ENCODE measurements at places on chromosomes 1 and 21. TPM values are rescaled to one million over a fixed set of nuclear protein-coding genes. Genes with fewer than 3 reads are reported as not detected.

ANKRD35 gene
- 0.12 TPM for total RNA-seq

HRNR gene
- under 0.01 TPM for total RNA-seq

CTSS gene
- total RNA-seq: 39.2 TPM

ITLN2 gene
- total RNA-seq: not detected

INPP5B gene
- total RNA-seq: 14.1 TPM

KMO gene
- 1.3 TPM for total RNA-seq

KIF17 gene
- total RNA-seq: not detected

CASQ2 gene
- not detected for total RNA-seq

LCE2A gene
- total RNA-seq: not detected

- DNase-seq: no peak
Measured at GRCh38 chr1:61368876-61369275, 286.5 kb downstream of the NFIA start.

- DNase-seq: no peak
Measured at GRCh38 chr1:246629030-246629429, 62.8 kb downstream of the CNST start.

DNA sequence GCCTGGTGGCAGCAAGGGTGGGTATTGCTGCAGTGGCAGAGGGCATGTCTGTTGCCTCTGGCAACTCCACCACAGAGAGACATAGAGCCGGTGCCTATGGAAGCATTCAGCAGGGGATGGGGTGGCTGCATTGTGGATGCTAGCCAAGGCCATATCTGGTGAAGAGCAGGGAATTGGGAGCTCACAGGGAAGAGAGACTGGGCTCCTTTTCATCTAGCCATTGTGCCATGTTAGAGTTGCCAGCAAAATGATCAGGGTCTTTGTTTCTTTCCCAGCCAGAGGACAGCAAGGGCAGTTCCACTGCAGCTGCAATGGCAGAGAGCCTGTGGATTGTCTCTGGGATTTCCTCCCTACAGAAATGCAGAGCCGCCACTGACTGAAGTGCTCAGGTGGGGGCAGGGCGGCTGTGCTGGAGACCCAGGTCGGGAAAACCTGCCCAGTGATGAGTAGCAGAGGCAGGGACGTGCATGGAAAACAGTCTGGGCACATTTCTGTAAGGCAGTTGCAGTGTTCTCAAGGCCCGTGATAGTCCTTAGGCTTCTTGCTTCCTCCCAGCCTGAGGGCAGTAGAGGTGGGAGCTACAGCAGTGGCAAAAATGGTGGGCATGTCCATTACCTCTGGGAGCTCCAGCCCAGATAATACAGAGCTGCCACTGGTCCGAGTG, 40.2 kb upstream of the CYP4X1 start:
- DNase-seq: no peak

DNA sequence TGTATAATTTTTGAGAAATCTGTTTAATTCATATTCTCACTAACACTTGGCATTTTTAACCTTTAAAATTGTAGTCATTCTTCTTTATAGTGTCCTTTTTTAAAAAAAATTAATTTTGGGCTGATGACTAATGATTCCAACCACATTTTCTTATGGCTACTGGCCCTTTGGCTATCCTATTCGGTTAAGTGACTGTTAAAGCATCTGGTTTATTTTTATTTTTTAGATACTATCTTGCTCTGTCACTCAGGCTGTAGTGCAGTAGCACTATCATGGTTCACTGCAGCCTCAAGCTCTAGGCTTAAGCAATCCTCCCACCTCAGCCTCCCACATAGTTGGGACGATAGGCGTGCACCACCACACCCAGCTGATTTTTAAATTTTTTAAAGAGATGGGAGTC, 723.2 kb upstream of the CXADR start:
- DNase-seq: peak; percentile 3

- DNase-seq: peak; percentile 10
Measured at GRCh38 chr1:69551476-69552324, 16.0 kb upstream of the LRRC7 start.

- DNase-seq: no peak
Measured at GRCh38 chr1:109954041-109954512, 30.5 kb upstream of the AHCYL1 start.

DNA sequence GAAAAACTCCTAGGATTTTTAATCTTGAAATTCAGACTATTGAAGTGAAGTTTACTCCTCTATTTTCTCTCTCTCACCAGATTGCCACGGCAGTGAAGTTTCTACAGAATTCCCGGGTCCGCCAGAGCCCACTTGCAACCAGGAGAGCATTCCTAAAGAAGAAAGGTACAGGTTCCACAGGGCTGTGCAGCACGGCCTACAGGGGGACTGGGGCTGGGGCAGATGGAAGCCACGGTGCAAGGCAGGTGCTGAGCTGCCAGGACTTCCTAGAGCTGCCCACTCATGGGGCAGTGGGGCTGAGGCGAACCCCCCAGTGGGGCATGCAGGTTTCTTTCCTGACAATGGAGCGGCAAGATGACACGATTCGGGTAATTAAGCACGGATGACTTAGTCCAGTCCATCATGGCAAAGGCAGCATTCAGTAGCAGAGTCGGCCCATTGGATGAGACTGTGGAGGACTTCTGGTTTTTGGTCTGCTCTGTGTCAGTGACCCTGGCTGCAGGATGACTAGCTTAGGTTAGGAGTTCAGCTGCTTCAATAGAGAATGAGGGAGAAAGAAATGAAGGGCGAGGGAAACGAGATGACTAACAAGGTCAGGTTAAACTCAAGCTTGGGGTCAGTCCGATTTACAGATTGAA, 61.5 kb downstream of the PEX14 start:
- no peak for DNase-seq

DNA sequence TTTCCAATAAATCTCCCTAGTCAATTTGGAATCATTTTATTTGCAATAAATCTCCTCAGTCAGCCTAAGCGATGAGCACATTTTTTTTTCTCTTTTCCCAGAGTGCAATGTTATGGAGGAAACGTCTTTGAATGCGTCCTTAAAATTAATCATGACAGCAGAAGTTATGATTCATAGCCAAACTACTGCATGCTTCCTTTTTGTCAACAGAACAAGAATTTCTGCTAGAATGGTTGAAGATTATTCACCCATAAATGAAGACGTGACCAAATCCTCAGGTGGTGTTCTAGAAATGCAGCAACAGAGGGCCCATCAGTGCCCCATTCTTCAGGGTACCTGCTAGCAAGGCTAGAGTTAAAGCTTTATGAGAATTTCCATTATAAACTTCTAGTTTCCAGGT, 407.9 kb upstream of the PKN2 start:
- DNase-seq: no peak

GRCh38 chr21:14567331-14568279, 21.5 kb upstream of the SAMSN1 start:
- no peak for DNase-seq

- peak; percentile 38 for DNase-seq
Measured at GRCh38 chr1:97270508-97271307, 549.1 kb downstream of the PTBP2 start.

DNA sequence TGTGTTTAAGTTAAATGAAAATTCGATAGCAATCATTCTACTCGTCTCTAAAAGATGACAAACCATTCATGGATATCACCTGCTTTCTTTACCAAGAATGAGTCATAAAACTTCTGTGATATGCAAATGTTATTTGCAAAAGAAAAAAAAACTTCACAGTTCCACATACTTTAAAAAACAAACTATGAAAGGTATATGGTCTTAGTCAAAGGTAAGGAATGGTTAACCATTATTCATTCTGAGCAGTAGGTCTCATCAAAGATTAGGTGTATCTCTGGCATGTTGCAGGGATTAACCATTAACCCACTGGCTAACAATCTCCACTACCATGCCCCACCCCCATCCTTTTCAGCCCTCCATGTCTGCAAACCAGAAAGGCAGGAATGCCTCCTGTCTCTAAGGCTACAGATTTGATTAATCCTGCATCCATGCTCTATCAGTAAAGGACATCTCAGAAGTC, 44.4 kb downstream of the PTPN14 start:
- no peak for DNase-seq

DNA sequence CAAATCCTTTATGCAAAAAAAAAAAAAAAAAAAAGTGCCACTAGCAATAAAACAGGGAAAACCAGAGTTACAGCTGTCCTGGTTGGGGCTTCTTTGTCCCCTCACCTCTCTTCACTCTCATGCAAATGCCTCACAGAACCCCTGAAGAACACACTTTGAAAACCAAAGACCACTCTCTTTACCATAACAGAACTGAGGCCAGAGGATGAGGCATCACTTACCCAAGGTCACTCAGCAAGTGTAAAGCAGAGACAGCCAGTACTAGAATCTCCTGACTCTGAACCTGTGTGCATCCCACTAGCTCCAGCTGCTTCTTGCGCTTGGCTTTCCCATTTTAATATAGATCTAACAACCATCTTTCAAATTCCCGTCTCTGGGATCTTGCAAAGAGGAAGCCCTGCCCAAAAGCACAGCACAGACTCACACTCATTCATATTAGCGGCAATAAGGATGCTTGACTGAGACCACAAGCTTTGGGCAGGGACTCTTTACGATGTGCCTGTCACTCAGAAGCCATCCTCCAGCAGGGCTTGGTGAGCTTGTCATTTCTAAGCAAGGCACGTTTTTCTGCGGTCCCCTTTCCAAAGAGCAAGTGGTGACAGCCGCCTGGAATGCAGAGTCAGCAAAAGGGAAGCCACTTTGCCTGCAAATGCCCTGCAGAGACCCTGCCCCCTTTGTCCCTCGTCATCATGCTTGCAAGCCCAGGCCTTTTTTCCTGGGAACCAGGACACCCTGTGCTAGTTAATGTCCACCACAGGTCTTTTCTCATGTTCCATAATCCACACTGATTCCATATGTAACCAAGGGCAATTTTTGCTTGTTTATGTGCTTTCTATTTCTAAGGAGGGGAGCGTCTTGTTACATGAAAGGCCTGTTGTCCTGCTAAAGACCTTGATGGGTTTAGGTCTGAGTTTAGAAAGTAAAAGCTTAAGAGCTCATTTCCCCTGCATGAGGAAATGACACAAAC, 76.5 kb upstream of the NFIA start:
- no peak for DNase-seq

GRCh38 chr1:169995993-169996392, 78.5 kb downstream of the KIFAP3 start:
- DNase-seq: no peak

DNA sequence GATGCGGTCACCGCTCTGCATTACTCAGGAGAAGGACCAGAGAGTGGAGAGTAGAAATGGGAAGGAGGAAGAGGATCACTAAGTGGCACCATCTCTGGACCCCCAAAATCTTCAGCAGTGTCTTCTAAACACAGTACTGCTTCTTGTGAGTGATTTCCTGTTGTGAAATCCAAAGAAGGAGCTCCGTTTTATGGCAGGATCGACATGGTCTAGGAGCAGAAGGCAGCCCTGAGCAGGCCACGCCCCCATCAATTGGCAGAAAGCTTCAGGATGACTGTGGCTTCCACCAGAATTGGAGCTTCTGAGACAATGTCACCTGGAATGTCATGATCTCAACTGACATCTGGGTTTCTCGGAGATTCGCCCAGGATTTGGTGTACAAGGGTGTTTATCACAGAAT, 171.5 kb downstream of the ADSS2 start:
- DNase-seq: no peak

- DNase-seq: no peak
Measured at GRCh38 chr1:230639714-230640209, 2.5 kb upstream of the COG2 start.

DNA sequence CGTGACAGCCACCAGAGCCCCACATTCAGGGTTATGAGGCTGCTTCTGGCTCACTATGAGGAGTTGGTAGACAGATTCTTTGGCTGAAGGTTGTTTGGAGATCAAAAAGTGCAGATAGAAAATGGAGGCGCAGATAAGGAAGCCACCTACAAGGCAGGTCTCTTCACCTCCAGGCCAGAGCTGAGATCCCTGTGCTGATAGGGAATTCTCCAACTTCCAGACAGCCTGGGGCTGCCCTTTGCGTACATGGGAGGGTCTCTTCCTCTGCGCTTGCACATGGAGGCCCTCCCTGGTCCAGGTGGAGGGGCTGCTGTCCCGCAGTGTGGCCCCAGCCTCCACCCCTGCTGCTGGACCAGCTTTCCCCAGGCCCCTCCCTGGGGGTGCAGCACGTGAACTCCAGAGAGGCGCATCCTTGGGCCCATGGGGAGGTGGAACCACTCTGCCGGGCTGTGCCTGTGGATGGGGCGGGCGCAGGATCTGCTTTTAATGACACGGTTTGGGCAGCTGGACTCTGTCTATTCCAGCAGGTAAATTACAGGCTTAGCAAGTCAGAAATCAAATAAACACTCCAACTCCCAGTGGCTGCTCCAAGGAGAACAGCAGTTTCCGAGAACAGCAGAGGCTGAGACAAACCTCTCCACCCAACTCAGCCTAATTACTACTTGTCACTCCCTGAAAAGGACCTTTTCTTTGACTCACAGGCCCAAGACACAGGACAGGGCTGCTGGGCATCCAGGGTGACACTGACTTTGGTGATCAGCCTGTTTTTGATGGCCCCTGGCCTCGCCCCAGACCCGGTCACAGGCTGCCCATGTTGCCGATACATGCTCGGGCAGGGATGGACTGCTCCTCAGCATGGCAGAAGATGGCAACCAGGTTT, 12.4 kb downstream of the OXCT2 start:
- DNase-seq: no peak

DNA sequence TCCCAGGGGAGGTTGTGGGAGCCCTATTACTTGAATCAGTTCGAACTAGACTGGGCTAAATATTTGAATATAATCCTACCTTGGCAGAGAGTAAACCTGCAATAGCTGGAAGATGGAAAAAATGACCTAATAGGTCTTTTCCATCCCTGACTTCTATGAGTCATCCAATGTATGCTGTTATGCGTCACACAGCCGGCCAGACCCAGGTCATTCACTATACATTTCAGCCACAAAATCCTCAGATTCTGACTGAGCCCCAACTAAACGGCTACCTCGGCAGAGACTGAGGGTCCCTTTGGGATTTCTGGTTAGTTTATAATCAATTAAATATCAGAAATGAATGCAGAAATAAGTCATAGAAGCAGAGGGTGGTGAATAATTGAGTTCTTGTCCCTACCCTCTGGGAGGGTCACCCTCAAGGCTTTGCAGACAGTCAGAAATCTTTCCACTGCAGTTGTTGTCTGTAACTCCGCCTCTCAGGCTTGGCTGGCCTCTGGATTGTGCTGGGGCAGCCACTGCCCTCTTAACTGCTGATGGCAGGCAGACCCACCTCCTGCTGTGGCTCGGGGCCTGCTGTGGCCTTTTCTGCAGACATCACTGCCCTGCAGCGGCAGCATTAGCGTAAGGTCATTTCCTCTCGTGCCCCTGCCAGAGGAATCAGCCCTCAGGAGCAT, 240.5 kb downstream of the TGFB2 start:
- DNase-seq: peak; percentile 86

DNA sequence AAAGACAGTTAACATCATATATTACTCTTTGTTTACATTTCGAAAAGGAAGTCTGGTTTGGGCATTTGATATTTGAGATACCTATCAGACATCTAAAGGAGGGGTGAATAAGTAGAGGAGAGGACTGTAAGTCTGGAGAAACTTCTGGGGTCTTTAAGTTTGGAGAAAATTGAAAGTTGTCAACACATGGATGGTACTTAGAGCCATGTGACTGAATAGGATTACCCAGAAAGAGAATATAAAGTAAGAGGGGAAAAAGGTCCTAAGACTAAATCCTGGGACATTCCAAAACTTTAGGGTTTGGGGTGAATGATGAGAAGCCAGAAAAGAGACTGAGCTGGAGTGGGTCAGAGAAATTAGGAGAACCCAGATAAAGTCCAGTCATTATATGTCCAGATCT, 10.1 kb upstream of the RNF2 start:
- DNase-seq: no peak

Measured in RPMI7951 (cell line).